Left lung (tissue), 14 donors: ENCODE measurements at places on chromosomes 7 and 10. TPM values are rescaled to one million over a fixed set of nuclear protein-coding genes. Genes with fewer than 3 reads are reported as not detected.

- no peak for DNase-seq
Measured at GRCh38 chr10:19930936-19931893, 115.0 kb downstream of the PLXDC2 start.

DNA sequence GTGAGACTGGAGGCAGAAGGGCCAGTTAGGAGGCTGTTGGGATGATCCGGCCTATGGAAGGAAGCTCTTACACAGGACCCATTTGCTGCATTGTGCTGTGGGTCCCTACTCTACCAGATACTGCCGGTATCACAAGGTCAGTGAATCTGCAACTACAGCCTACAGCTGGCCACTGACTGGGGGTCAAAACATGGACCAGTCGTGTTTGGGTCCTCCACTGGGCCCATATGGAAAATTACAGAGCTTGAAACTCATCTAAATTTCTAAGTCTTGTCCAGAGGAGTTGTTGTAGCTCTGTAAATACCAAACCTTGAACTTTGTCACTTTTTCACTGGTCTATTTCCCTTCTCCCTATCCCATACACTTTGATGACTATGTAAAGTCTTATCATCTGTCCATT is 5.6 kb upstream of the NUP205 start:
- no peak for DNase-seq

DNA sequence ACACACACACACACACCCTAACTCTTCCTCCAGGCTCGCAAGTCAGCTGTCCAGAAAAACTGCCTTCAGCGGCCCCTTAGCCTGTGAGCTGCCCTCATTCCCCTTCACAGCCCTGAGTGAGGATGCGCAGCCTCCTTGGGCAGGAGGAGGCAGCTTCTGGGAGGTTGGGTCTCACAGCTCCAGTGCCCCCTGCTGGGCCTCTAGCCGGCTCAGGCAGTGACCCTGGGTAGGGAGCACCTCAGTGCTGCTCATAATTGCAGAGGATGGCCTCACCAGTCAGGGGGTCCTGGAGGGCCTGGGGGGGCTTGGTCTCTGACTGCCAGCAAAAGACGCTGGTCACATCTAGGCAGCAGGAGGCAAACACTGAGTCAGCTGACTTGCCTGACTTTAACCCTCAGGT is 43.7 kb downstream of the ZNF273 start:
- peak; percentile 13 for DNase-seq

The AIFM2 gene
- total RNA-seq = 16.1 TPM

The ADRA2A gene
- 2.8 TPM for total RNA-seq

The ADAM12 gene
- 2.6 TPM for total RNA-seq

The FAM107B gene
- 75.6 TPM for total RNA-seq

DNA sequence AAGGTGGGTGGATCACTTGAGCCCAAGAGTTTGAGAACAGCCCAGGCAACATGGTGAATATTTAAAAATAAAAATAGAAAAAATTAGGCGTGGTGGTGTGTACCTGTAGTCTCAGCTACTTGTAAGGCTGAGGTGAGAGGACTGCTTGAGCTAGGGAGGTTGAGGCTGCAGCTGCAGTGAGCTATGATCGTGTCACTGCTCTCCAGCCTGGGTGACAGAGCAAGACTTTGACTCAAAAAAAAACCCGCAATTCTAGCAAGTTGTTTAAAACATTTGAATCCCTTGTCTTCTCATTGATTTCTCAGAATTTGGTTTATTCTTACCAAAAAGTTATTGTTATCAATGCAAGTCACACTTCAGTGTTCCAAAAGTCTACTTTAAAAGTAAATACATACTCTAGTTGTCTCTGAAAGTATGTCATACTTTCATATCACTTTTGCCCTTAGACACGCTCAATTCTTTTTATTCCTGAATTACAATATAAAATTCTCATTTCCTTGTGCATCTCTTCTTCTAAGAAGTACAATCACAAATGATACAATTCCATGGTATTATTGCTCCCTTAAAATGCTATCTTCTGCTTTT is 6.3 kb downstream of the EPC1 start:
- DNase-seq = no peak

GRCh38 chr7:4670791-4671190 is 11.3 kb upstream of the FOXK1 start:
- DNase-seq = no peak

The CDK6 gene
- total RNA-seq = 24.0 TPM

DNA sequence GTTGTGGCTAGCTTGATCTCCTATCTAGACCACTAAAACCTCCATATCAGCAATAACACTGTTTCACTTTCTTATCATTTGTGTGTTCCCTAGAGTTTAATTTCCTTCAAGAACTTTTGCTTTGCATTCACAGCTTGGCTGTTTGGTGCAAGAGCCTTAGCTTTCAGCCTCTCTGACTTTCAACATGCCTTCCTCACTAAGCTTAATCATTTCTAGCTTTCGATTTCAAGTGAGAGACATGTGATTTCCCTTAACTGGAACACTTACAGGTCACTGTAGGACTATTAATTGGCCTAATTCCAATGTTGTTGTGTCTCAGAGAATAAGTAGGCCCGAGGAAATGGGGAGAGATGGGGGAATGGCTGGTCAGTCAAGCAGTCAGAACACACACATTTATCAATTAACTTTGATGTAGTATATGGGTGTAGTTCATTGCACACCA is 10.6 kb upstream of the BPGM start:
- DNase-seq = no peak

DNA sequence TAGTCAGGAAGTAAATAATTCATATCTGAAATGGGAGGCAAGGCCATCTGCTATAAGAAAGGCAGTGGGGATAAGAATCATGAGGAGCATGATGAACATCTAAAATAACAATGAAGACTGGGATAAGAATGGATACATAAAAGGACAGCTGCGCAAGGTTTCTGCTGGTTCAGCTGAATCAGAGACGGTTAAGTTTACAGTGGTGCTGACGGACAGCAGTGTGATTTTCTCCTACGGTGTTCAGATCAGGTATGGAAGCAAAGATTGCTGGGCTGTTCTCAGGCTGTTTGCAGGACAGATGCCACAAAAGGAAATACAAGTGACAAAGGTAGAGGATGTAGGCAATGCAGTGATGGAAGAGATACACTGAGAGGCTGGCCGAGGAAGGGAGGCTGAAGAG is 8.4 kb downstream of the CYCS start:
- no peak for DNase-seq

GRCh38 chr10:74194999-74195398 is 44.0 kb downstream of the ADK start:
- no peak for DNase-seq

DNA sequence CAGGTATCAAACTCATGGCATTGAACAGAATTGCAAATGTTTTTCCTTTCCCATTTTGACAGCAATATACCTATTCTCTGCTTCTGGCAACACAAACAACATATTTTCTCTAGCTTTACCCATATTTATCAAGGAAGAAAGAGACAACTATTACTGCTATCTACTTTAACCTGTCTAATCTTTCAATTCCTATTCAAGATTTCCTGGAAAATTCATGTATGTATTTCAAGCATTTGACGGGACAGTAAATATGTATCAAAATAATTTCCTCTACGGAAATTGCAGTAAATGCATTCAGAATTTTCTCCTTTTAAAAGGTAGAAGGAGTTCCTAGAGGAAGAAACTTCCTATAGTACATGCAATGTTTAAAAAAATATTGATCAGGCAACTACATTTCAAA is 179.3 kb upstream of the LRRN3 start:
- no peak for DNase-seq

DNA sequence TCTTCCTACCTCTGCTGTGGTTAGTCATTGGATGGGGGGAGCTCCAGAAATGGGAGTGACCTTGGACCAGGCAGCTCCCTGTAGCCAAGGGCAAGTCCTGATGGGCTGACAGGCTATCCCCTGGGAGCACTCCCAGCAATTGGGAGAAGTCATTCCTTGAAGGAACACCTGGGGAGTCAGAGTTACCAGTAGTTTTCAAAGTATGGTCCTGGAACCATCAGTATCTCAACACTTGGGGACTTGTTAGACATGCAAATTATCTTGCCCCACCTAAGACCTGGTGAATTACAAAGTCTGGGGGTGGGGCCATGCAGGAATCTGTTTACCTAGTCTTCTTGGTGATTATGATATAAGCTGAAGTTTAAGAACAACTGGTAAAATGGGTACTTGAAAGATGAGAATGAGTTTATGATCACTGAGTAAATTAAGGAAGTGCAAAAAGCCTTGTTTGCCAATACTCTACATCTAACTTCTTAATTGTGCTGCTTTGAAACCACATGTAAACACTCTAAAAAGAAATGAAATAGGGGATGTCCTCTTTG is 287.3 kb upstream of the LRRN3 start:
- DNase-seq = no peak

The COL1A2 gene
- total RNA-seq = 859 TPM

DNA sequence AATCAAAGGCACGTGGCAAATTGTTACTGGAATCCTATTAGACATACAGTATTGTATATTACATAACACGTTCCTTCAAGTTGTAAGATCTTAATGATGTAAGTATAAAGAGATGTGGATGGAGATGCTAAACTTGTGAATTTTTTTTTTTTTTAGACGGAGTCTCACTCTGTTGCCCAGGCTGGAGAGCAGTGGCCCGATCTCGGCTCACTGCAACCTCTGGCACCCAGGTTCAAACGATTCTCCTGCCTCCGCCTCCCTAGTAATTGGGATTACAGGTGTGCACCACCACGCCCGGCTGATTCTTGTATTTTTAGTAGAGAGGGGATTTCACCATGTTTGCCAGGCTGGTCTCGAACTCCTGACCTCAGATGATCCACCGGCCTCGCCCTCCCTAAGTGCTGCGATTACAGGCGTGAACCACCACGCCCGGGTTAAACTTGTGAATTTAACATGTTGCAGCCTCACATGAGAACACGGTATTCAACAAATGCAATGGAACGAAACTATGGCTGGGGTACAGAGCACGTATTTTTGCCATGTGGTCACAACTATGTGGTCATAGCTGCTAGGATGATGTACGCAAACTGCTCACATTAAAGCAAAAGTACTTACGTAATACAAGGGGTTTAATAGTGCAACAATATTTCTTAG is 818 bp upstream of the SUPV3L1 start:
- no peak for DNase-seq

The DEPP1 gene
- total RNA-seq = 25.4 TPM

DNA sequence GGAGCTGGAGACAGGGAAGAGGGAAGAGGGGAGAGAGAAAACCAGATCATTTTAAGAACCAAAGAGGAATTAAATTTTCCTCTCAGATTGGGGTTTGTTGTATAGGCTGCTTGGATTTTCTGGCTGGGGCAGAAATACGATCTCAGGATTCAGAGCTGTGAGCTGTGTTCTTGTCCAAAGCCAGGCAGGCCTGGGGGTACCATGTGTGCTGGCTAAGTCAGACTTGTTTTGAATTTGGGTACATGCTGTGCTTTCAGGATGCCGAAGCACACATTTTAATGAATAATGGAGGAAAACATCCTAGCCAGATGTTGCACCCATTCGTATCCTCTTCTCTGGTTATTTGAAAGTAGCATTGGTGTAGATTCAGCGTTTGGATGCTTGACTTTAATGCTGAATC is 170.3 kb upstream of the PODXL start:
- no peak for DNase-seq
